ENCODE measurements at places on chromosomes 11 and 22.

- DNase-seq, result no peak
Observed at GRCh38 chr22:49774499-49775151, 53.0 kb downstream of the BRD1 start.

- DNase-seq, result no peak
Observed at GRCh38 chr11:21727102-21727501, 465.8 kb upstream of the ANO5 start.

GRCh38 chr11:65043881-65044501 lies 3.0 kb downstream of the SAC3D1 start:
- no peak for DNase-seq

DNA sequence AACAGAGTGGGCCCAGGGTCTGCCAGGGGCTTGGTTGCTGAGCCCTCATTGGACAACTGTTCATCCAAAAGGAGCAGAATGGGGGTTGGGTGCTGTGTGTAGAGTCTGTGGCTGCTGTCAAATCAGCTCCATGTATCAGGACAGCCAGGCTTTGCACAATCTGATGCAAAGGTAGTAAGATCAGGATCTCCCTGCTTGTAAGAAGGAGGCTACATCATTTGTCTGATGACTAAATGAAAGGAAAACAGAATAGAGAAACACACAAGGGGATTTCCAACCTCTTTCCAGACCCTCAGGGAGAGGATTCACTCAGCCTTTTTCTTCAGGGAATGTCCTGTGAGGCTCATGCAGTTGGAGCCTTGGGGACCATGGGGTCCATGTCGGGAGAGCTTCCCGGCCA lies 7.2 kb downstream of the MICAL2 start:
- no peak for DNase-seq

GRCh38 chr11:113470233-113470632 lies 5.0 kb downstream of the DRD2 start:
- no peak for DNase-seq

DNA sequence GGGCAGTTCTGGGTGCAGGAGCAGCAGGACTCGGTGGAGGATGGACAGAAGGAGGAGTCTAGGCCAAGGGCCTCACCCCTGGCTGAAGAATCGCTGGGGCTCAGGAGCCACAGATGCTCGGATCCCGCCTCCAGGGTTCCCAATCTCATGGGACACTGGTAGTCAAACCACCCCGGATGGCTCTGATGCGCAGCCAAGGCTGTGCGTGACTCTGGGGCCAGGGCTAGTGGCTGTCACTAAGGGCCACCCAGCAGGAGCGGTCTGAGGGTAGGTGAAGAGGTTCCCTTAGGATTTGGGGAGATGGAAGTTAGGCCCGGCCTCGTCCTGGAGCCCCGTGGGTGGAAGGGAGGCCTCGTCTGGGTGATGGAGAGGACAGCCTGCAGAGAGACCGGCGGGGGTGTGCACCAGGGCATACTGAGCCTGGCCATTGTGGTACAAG lies 300.6 kb downstream of the TBC1D22A start:
- DNase-seq, result no peak

- DNase-seq, result no peak
Observed at GRCh38 chr11:47163193-47163592, 13.5 kb downstream of the ARFGAP2 start.

- DNase-seq, result no peak
Observed at GRCh38 chr11:73862986-73863385, 13.7 kb downstream of the COA4 start.

GRCh38 chr11:44598831-44599230 lies 33.4 kb downstream of the CD82 start:
- no peak for DNase-seq

- DNase-seq, result no peak
Observed at GRCh38 chr11:85589373-85589772, 37.8 kb downstream of the DLG2 start.

- no peak for DNase-seq
Observed at GRCh38 chr11:97607291-97608000, 1217.6 kb downstream of the JRKL start.

DNA sequence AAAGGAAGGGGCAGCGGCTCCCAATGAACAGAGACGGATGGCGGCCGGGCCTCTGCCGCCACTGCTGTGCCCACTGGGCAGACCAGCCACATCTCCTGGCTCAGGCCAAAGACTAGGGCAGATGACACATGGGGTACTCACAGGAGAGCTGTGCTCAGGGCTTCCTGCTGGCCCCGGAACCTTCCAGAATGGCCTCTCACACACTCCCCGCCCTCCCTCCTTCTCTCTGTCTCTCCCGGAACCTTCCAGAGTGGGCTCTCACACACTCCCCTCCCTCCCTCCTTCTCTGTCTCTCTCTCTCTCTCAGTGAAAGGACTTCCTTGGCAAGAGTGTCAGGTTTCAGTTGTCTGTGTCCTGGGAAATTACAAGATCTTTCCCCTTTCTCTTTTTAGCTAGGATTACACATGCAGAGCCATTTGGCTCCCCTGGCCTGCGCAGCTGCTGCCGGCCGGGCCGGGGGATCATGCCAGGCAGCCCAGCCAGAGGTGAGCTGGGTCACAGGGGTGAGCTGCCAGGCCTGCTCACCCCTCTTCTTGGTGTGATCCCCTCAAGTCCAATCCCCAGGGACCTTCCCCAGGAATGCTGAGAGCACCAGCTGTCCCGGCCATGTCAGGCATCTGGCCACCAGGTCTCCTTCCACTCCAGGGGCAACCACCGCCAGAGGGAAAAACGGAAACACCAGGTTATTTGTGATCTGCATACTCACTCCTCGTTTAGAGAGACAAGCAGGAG lies 45.3 kb upstream of the ADA2 start:
- DNase-seq, result no peak

GRCh38 chr22:43475549-43476076 lies 63.8 kb downstream of the MPPED1 start:
- no peak for DNase-seq

Measured in activated CD4-positive, alpha-beta T cell treated with anti-CD3 and anti-CD28 coated beads for 4 hours (primary cell).